CD4-positive, alpha-beta T cell (primary cell): ENCODE measurements at places on chromosomes 5 and 9.

DNA sequence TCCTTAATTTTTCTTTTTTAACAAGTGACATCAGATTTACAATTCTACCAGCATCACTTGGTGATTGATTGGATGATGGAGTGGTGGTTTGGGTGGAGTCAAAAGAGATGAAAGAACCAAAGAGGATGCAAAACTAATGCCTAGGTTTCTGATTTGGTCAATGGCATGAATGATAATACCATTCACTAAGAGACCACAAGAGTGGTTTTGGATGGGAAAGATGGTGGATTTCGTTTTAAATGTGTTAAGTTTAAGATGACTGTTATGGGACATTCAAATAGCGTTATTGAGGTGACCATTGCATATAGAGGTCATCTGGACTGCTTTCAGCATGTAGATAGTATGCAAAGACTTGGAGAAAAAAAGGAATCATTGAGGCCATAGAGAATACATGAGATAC is 3.6 kb downstream of the SMC5 start:
- no peak for DNase-seq

- DNase-seq, result no peak
Measured at GRCh38 chr9:87578625-87579024, 81.0 kb downstream of the DAPK1 start.

- DNase-seq, result no peak
Measured at GRCh38 chr9:14391620-14392019, 77.7 kb upstream of the NFIB start.

GRCh38 chr9:130589754-130590153 is 10.4 kb downstream of the FUBP3 start:
- DNase-seq, result no peak

DNA sequence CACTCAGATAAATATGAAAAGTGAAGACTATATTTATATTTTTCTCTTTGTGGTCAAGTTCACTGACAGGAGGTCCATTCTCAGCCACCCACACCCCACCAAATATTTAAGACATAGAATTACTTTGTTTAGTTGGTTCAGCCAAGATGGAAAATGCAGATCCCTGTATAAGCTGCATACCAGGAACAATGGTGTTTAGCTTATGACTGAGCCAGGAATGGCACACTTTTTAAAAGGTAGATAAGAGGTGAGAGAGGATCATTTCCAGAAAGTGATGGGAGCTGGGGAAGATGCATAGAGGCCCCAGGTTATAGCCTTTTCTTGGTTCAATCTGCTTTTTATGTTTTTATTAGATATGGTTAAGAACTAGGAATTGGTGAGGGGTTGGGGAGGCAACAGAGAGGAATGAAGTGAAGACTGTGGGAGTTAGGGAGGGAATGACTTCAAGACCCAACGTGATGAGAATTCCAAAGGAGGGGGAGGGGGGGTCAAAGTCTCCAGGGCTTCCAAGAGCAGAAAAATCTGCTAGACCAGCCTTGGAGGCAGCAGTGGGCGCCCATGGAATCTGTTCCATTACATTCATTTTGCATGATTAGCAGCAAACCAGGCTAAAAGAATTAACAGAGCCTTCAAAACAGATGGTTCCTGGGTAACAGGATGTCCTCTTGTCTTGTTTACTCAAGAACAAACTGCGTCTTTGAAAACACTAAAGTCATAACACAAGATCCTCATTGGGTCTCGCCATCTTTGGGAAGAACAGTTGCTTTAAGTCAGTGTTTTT is 95.2 kb downstream of the FGF1 start:
- no peak for DNase-seq

GRCh38 chr5:891837-892393 is 686 bp downstream of the BRD9 start:
- no peak for DNase-seq

GRCh38 chr5:150158170-150158949 is 2.7 kb upstream of the PDGFRB start:
- DNase-seq, result no peak
